ENCODE measurements at places on chromosomes 6 and 20.

DNA sequence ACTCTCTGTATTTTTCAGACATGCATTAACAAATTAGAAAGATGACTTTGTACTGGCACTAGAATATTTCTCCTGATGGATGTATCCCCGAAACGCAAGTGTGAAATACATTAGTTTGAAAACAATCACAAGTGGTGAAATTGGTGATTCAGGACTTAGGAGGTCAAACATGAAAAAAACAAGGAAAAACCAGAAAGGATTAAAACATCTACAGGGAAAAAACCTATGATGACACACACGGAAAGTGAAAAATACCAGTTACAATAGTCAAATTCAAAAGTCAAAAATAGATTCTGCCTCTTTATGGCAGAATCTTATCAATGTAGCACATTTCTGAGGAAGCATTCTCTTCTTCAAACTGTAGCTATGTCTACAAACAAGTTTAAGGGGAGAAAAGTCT, 129.0 kb upstream of the SGK1 start:
- H3K27me3 ChIP-seq: no peaks in the 10 kb centered on the region
- no peak overlapping the region for H3K27ac ChIP-seq
- H3K36me3 ChIP-seq: no peaks in the 10 kb centered on the region
- DNase-seq: no peak
- no peaks in the 10 kb centered on the region for H3K4me1 ChIP-seq
- no peak overlapping the region for H3K4me3 ChIP-seq

GRCh38 chr6:122694602-122695001, 84.4 kb downstream of the PKIB start:
- no peak for DNase-seq
- H3K4me3 ChIP-seq: no peak overlapping the region
- H3K36me3 ChIP-seq: no peaks in the 10 kb centered on the region
- no peaks in the 10 kb centered on the region for H3K4me1 ChIP-seq
- H3K27ac ChIP-seq: no peak overlapping the region

DNA sequence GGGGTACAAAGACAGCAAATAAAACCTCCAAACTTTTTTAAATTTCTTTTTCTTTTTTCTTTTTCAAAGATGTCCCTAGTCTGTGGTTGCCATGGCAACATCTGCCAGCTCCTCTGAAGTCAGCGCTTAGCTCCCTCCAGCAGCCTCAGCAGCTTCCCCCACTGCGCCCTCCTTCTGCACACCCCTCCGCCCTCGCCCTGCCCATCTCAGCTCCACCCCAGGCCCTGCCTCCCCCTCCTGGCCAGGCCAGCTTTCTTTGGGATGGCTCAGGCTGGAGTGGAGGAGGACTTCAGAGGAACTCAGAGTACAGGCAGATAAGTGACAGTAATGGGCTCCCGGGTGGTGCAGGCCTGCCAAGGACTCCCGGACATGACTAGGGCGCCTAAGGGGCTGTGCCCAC, 104.6 kb downstream of the LRFN2 start:
- DNase-seq: no peak
- peaks cover 14% of the 10 kb centered on the region for H3K27me3 ChIP-seq
- no peak overlapping the region for H3K27ac ChIP-seq
- H3K4me1 ChIP-seq: peaks cover 6% of the 10 kb centered on the region
- H3K4me3 ChIP-seq: no peak overlapping the region

GRCh38 chr20:16942756-16943155, 194.6 kb downstream of the OTOR start:
- no peak overlapping the region for H3K4me3 ChIP-seq
- H3K36me3 ChIP-seq: no peaks in the 10 kb centered on the region
- H3K27me3 ChIP-seq: no peaks in the 10 kb centered on the region
- no peak overlapping the region for H3K27ac ChIP-seq
- H3K4me1 ChIP-seq: no peaks in the 10 kb centered on the region

DNA sequence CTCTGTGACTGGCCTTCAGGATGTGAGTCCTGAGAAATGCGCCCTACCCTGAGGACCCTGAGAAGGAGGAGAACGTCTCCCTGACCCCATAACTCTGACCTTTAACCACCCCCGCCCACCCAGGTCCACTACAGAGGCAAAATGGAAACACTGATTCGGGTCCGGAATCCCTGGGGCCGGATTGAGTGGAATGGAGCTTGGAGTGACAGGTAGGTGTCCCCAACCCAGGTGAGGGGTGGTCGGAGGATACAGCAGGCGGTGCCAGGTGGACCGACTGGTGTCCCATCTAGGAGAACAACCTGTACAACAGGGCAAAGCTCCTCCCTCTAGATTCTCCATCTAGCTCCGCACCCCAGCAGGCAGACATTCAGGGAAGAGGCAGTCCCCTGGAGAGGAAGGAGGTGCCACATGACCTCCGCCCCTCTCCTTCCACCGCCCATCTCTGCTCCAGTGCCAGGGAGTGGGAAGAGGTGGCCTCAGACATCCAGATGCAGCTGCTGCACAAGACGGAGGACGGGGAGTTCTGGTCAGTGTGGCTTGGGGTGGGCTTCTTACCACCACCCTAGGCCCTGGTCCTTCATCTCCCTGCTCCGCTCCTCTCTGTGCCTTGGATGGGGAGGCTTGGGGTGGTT, 17.6 kb downstream of the CAPN11 start:
- no peak overlapping the region for H3K4me3 ChIP-seq
- DNase-seq: no peak
- H3K27ac ChIP-seq: no peak overlapping the region
- H3K27me3 ChIP-seq: no peaks in the 10 kb centered on the region

GRCh38 chr20:20333866-20334265, 34.0 kb upstream of the INSM1 start:
- no peaks in the 10 kb centered on the region for H3K27me3 ChIP-seq
- H3K36me3 ChIP-seq: no peaks in the 10 kb centered on the region
- no peak for DNase-seq
- no peaks in the 10 kb centered on the region for H3K4me1 ChIP-seq
- no peak overlapping the region for H3K4me3 ChIP-seq

GRCh38 chr20:33653218-33653899, 8.8 kb upstream of the C20orf144 start:
- no peaks in the 10 kb centered on the region for H3K27me3 ChIP-seq

DNA sequence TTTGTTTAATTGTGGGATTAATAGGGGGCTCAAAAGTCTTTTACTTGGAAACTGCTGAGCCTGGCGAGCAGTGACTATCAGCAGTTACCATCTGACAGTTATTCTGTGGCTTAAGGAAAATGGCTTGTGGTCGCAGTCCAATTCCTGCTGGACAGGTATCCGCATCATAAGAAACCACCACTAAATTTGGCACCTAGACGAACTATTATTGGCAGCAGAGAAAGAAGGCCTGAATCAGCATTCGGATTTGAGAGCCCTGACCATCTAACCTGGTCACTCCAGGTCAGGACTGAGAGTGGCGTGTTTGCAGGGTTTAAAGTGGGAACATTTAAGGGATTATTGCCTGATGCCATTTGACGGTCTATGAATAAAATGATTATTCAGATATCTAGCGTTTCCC, 146.4 kb downstream of the RPS12 start:
- H3K36me3 ChIP-seq: no peaks in the 10 kb centered on the region
- no peak overlapping the region for H3K4me3 ChIP-seq
- H3K27ac ChIP-seq: no peak overlapping the region
- peaks cover 14% of the 10 kb centered on the region for H3K4me1 ChIP-seq
- DNase-seq: no peak

DNA sequence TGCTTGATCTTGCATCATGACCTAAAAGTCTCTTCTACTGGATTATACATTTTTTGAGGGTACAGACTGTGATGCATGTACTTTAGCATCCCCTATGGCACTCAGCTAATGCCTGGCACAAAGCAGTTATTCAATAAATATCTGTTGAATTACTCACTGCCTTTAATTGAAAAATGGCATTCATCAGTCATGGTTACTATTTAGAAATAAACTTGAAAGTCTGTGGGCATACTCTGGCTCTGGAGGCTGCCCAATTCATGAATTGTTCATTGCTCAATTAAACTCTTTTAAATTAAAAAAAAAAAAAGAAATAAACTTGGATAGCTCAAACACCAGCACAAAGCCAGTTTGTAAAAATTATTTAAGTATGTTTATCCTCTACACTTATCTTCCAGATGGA, 40.0 kb downstream of the HEBP2 start:
- no peak for DNase-seq
- no peaks in the 10 kb centered on the region for H3K4me1 ChIP-seq
- H3K36me3 ChIP-seq: no peaks in the 10 kb centered on the region
- no peak overlapping the region for H3K4me3 ChIP-seq
- no peak overlapping the region for H3K27ac ChIP-seq
